Smooth muscle cell of trachea (primary cell): ENCODE measurements at places on chromosomes 6 and 20. TPM values are rescaled to one million over a fixed set of nuclear protein-coding genes. Genes with fewer than 3 reads are reported as not detected.

The CLPSL1 gene
- total RNA-seq = not detected in 2 replicates

The DSE gene
- 64.4 and 122 TPM in 2 replicates for total RNA-seq

The PMEPA1 gene
- total RNA-seq = 0.29 and 0.33 TPM in 2 replicates

The MAFB gene
- total RNA-seq = 1.0 and 3.3 TPM in 2 replicates

The SLC4A11 gene
- total RNA-seq = 0.44 and 1.8 TPM in 2 replicates

The HLA-DOA gene
- under 0.01 TPM in 1 of 2 replicates, not detected in the other for total RNA-seq

The ANGPT4 gene
- not detected in 2 replicates for total RNA-seq

The KCNK16 gene
- total RNA-seq = not detected in 2 replicates

The GJE1 gene
- total RNA-seq = not detected in 2 replicates
